ENCODE measurements at places on chromosomes 5 and 9. TPM values are rescaled to one million over a fixed set of nuclear protein-coding genes. Genes with fewer than 3 reads are reported as not detected.

GABRA1 gene
- 1.3 TPM for total RNA-seq

C5orf24 gene
- total RNA-seq: 121 TPM

GRCh38 chr5:161414896-161415295 is 131.6 kb downstream of the GABRB2 start:
- ATAC-seq: no peak

DNA sequence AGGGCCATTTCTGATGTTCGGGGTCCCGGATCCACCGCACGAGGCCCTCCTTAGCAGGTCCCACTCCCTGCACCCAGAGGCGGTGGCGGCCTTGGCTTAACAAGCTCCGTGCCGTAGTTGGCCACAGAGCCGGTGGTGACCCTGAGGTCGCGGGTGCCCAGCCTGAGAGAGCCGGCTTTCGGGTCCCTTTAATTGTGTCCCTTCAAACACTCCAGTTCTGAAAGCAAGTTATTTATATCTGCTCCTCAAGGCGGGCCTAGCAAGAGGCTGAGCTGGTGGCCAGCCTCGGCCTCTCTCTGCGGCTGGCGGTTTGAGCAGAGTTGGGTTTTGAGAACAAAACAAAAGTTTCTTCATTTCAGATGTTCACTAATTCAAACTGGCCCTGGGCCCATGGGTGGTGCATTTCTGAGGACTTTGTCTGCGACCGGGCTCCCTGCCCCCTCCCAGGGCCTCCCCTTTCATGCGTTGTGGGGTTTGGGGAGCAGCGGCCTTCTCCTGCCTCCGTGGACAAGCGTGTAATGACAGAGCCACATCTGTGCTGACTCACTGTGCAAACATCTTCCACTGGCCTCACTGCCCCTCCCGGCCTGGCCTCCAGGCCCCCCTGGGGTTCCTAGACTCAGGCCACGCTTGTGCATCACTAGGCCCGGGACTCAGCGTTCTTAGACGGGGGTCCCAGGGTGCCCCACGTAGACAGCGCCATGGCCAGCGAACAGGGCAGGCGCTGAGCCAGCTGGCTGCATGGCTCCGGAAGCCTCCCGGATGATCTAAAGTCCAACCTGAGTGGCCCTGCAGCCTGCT is 49.4 kb upstream of the COL5A1 start:
- ATAC-seq: peak; percentile 55

- ATAC-seq: peak; percentile 2
Measured at GRCh38 chr9:136122425-136123383, 4.0 kb upstream of the TMEM250 start.

GRCh38 chr9:125486576-125486975 is 220.4 kb downstream of the MAPKAP1 start:
- ATAC-seq: no peak
